Right ventricle myocardium superior (tissue), 1 donor: ENCODE measurements at places on chromosomes 13 and 19. TPM values are rescaled to one million over a fixed set of nuclear protein-coding genes. Genes with fewer than 3 reads are reported as not detected.
A peak's percentile ranks its signal among the peaks of the same experiment; 100 is the strongest.

- DNase-seq: peak; percentile 76
Observed at GRCh38 chr19:5282901-5283300, 57.7 kb downstream of the PTPRS start.

DNA sequence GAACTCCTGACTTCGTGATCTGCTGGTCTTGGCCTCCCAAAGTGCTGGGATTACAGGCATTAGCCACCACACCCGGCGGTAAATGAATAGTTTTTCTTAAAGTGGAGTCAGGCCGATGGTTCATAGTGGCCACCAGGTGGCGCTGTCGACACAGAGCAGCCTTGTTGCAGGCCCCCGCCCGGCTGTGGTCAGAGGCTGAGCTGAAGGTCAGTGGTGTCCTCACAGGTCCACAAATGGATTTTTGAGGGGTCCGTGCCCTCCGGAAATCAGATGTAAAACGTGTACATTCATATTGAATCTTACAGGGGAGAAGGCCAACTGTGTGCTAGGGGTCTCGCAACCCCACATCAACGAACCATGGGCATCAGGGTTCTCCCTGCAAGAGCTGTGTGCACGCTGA is 13.4 kb upstream of the WDR18 start:
- no peak for DNase-seq

Gene ICAM5
- 0.11 TPM for total RNA-seq

Gene ELSPBP1
- total RNA-seq: not detected

Gene CGB3
- not detected for total RNA-seq

DNA sequence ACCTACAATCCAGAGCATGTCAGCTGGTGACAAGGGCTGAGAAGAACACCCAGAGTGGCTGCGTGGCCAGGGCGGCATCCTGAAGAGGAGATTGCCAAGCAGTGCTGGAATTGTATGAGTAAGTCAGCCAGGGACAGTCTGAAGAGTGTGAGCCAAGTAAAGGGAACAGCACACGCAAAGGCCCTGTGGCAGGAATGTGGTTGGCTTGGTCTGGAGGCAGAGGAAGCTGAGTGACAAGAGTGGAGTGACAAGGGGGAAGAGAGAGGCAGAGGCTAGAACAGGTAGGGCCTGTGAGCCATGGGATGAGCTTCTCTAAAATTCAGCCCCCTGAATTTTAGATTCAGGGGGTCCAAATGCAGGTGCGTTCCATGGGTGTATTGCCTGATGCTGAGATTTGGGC is 53.7 kb upstream of the UQCRFS1 start:
- DNase-seq: no peak
